Activated CD4-positive, alpha-beta T cell treated with anti-CD3 and anti-CD28 coated beads for 4 hours (primary cell): ENCODE measurements at places on chromosomes 2 and 18.

DNA sequence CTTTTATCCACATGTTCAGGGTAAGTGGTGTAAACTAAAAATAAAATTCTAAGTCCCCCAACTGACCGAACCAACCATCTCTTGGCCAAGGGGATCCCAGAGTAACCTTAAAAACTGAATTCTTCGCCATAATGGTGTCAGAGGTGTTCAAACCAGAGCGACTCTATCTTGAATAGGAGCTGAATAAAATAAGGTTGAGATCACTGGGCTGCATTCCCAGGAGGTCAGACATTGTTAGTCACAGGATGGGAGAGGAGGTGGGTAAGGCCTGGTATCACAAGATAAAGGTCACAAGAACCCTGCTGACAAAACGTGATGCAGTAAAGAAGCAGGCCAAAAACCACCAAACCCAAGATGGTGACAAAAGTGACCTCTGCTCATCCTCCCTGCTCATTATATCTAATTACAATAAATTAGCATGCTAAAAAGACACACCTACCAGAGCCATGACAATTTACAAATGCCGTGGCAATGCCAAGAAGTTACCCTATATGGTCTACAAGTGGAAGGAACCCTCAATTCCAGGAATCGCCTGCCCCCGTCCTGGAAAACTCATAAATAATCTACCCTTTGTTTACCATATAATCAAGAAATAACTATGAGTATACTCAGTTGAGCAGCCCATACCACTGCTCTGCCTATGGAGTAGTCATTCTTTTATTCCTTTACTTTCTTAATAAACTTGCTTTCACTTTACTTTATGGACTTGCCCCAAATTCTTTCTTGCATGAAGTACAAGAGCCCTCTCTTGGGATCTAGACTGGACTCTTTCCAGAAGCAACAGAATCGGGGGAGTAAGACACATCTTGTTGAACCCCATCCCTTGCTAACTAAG, 302.4 kb downstream of the STK39 start:
- DNase-seq = no peak

GRCh38 chr2:85566265-85566664, 5.0 kb upstream of the GGCX start:
- no peak for DNase-seq

GRCh38 chr2:70823249-70823648, 2.9 kb upstream of the CLEC4F start:
- no peak for DNase-seq

DNA sequence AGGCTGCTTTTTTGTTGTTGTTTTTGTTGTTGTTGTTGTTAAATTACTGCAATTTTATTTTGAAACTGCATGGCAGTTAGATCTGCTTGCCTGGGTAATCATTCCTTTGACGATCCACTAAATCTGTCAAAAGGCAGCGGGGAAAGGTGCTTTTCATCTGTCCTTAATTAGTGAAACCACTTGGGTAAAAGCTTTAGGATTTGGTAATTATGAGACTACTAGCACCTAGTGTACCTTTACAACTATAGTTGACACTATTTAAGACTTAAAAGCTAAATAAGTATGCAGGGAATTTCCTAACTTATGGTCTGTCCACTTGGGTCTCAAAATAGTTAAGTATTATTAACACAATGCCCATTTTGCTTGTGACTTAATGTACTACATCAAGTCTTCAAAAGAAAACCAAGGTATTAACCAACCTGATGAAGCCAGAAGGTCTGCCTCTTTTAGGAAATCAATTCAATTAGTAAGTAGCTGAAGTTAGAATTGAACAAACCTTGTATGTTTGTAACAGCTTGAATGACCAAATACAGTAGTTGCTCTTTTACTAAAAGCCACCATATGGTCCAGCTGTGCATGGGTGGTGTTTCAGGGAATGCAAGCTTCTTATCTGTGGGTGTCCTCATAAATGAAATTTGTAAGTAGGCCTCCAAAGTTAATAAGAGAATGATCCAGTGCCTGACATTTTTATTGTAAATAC, 44.8 kb downstream of the NAB1 start:
- no peak for DNase-seq

- DNase-seq = no peak
Observed at GRCh38 chr2:223820549-223820948, 16.8 kb downstream of the AP1S3 start.

DNA sequence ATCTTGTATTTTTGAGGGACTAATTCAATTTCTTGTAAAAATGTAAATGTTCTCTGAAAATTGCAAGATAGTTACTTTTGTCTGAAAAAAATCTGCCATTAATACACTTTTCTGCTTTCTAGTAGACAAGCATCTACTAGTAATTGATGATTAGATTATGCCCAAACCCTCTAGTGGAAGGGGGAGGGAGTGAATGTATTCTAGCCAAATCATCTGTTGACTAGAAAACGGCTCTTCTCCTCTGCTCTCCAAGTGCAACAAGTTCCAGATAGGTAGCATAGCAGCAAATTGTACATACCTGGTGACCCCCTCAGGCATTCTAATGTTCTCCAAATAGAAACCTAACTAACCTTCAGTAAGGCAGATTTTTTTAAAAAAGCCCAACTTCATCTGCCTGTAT, 58.6 kb downstream of the RELCH start:
- DNase-seq = no peak

GRCh38 chr2:27027211-27027651, 5.5 kb upstream of the TMEM214 start:
- DNase-seq = no peak
